Calu3 (cell line): ENCODE measurements at places on chromosomes 2 and 18. TPM values are rescaled to one million over a fixed set of nuclear protein-coding genes. Genes with fewer than 3 reads are reported as not detected.

PKDCC gene
- 11.3 and 12.5 TPM in 2 replicates for total RNA-seq

MATN3 gene
- 2.3 and 3.4 TPM in 2 replicates for total RNA-seq

NEB gene
- 27.5 and 50.0 TPM in 2 replicates for total RNA-seq

MYO5B gene
- 56.7 and 59.1 TPM in 2 replicates for total RNA-seq

MOCOS gene
- 24.5 and 25.7 TPM in 2 replicates for total RNA-seq

ACOXL gene
- total RNA-seq: 2.4 and 2.7 TPM in 2 replicates

MEP1B gene
- not detected in 2 replicates for total RNA-seq

SPATA3 gene
- total RNA-seq: not detected in 2 replicates
